ENCODE measurements at places on chromosomes 11 and 22.
A peak's percentile ranks its signal among the peaks of the same experiment; 100 is the strongest.

DNA sequence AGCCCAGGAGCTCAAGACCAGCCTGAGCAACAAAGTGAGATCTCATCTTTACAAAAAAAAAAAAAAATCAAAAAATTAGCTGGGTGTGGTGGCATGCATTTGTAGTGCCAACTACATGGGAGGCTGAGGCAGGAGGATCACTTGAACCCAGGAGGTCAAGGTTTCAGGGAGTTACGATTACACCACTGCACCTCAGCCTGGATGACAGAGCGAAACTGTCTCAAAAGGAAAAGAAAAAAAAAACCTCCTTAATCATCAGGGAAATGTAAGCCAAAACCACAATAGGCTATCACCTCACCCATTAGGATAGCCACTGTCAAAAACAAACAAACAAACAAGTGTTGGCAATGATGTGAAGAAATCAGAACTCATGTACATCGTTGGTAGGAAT is 13.4 kb downstream of the DGCR2 start:
- no peak for DNase-seq

DNA sequence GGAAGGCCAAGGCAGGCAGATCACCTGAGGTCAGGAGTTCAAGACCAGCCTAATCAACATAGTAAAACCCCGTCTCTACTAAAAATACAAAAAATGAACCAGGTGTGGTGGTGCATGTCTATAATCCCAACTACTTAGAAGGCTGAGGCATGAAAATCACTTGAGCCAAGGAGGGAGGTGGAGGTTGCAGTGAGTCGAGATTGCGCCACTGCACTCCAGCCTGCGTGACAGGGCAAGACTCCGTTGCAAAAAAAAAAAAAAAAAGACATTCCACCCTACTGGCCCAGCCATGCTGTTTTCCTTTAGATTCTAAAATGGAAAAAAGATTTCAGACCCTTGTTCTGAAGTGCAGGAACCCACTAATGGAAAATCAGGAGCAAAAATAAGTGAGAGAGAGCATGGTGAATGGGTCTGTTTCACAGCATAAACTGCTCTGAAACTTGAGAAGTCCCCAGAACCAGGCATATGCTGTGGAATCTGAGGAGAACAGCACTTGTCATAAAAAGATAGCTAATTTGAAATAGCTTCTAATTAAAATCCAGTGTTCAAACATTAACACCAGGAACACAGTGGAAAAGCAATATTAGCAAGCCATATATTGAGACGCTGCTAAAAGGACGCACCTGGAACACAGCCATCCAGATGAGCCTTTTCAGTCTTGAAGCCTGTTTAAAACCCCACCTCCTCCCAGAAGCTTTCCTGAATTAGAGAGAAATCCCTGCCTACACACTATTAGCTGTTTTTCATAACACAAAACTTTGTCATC is 66.3 kb upstream of the CHRM4 start:
- no peak for DNase-seq

DNA sequence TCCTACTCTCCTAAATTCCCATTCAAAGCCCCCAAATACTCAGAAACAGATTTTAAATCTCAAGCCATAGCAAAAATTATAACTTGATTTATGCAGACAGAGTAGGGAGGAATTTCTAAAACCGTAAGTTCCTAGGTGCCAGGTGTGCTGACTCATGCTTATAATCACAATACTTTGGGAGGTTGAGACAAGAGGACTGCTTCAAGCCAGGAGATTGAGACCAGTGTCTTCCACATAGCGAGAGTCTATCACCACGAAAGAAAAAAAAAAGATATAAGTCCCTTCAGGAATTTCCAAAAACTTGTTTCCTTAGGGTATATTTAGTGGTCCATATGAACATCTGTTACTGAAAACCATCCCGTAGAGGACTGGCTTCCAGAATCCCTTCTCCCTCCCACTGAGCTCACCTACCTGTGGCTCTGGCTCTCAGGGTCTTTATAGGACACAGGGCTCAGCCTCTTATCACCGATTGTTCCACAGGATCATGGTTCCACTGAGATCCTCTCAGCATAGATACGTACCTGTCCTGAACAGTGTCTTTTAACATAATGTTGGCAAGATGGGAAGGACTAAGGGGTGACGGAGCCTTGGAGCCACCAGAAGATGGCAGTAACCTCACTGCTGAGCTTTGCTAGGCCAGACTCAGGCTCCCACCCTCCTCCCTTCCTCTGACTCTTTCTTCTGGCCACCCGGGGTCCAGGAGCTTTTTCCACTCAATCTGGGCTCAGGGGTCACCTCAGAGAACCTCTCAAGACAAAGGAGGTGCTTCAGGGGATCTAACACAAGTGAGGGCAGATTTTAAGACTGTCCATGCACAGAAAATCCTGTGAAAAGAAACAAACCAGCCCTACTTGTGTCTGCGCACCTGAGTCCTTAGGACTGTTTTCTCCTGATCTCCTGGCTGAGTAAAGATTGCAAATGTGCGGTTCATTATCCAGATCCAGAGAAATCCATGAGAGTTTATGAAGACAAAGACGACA is 117.5 kb upstream of the TOP3B start:
- DNase-seq = no peak

GRCh38 chr11:68963779-68964178 is 17.0 kb downstream of the MRGPRD start:
- DNase-seq = no peak

GRCh38 chr22:31239771-31240370 is 27.8 kb downstream of the LIMK2 start:
- DNase-seq = no peak

DNA sequence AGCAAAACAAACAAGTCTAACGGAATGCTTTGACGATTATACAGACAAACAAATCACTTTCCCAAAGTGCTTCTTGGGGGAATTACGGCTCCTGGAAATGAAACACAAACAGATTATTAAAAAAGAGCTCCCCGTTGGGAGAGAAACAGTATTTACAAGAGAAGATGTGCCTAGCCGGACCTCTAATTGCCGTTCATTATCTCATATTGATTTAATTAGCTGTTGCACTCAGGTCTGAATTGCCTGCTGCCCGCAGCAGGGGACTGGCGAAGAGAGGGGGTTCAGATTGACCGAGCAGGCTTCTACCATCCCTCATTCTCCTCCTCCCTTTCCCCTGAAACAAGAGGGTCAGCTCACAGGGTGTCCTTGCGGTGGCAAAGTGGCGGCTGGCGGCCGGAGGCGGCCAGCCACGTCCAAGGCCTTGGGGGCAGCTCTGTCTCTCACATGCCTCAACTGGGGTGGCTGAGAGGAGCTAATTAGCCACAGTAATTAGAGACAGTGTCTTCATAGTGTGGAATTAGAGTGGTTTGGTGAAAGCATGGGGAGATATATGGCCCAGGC is 295.1 kb downstream of the MIAT start:
- no peak for DNase-seq

DNA sequence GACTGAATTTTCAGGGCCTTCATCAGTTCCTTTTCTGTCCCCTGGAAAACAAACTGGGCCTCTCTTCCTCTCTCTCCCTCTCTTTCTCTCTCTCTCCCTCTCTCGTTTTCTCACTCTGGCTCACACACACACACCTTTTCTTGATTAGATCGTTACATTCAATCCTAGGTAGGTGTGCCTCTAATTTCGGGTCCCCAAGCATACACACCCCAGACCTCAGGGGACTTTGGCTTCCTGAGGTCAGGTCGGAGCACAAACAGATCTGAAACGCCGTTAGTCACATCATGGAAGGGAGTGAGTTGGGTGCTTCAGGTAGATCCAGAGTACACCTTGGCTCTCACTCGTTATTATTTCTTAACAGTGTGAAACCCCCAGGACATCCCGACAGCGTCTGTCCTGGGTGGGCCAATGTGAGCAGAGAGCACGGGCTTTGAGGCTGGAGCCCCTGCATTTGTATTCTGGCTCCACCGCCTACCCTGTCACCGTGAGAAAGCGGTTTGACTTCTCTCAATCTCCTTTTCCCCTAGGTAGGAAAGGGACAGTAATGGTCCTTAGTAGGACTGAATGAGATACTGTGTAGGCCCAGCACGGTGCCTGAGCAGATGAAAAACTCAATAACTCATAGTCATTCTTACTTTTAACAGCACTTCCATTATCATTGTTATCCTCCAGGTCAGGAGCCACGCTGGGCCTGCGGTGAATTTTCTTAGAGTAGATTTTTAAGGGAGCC is 37.3 kb upstream of the POU2AF1 start:
- DNase-seq = no peak

DNA sequence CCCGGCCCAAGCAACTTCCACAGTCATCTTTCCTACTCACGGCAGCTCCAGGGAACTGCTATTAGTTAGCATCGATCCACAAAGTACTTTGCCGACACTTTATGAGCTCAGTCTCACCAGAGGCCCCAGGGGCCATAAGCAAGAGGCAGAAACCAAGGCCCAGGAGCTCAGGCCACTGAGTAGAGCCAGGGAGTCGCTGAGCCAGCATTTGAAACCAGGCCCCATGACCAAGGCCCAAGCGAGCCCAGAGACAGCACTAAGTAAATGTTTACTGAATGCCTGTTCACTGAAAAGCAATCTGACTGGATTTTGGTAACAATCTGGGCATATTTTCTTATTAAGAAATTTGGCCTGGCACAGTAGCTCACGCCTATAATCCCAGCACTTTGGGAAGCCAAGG is 43.3 kb downstream of the ARRB1 start:
- no peak for DNase-seq

GRCh38 chr22:29268511-29269229 is 602 bp downstream of the EWSR1 start:
- DNase-seq = peak; percentile 16

GRCh38 chr11:13115380-13115675 is 106.2 kb downstream of the RASSF10 start:
- no peak for DNase-seq

DNA sequence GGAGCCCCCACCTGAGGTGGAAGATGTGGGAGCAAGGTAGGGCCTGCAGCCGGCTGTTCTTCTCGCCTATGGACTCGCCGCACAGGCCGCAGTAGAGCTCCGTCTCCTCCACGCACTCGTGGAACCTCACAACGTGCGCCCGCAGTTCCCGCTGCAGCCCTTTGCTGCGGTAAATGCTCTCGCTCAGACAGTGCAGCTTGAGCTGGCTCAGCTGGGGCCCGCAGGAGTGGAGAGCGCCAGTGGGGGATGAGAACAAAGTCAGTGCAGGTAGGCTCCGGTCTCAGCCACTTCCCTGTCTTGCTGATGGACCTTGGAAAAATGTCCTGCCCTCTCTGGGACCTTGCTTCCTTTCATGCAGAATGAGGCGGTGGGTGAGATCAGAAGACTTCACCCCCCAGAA is 10.2 kb downstream of the RAPSN start:
- DNase-seq = no peak

DNA sequence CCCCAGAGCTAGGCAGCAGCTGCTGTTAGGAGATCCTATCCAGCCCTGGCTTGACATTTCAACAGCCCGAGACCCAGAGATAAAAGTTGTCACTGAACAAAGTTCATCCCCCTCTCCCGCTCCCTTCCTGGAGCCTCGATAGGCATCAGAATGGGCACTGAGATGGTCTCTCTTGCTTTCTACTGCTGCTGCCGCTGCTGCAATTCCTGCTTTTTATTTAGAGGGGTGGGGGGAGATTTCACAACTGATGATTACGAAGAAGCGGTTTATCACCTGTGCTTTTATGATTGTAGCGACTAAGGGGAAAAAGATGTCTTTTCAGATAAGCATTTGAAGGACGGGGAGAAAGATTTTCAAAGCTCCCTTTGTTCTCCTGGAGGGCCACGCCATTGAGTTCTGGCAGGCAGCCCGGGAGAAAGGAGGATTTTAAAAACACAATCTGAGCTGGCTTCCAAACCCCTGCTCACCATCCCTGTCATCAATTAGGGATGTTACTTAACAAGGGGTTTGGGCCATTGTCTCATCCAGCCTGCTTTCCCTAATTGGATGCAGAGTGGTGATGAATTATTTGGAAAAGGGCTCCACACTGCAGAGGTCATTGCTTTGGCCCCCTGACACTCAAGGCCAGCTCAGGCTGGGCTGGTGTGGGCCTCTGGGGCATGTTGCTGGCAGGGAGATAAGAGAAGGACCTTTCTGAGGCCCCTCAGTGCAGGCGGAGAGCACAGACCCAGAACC is 344.7 kb downstream of the BUD13 start:
- DNase-seq = no peak

DNA sequence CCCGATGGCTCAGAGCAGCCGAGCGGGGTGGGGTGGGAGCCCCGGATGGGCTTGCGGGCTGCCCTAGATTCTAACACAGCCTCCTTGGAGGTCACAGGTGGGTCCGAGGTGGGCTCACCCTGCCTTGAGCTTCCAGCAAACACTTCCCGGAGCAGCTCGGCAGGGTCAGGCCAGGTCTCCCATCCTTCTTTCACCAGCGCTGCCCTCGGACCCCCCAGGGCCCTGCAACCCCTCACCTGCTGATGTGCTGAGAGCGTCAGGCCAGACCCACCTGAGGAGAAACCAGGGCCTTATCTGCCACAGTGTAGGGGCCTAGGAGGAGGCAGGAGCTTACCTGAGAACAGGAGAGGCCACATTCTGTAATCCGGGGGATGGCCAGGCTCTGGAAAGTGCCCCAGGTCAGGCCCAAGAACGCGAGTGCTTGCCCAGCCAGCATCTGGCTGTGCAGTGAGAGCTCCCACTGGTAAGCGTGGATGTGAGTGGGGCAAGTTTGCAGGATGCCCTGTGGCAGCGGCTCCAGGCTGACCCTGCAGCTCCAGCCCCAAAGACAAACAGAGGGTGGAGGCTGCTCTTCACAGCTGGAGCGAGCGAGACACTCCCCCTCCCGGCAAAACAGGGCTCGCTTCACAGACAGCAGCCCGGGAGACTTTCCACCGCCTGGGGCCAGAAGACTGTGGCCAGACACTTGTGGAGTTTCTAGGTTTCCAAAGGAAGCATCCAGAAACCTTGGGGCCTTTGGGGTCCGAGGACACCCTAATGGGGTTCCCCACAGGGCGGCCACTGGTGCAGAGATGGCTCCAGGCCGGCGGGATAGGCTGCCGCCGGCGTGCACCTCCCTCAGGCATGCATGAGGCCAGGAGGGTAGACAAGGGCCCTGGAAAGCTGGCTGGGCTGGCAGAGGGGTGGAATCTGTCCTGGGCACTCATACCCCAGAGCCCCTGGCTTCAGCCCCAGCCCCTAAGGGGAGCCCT is at the start of gene IL17REL:
Gene IL17REL (minus strand): TSS at position 555 of the 971 bp plus-strand sequence. CDS start 119 bp downstream, at position 436.
- DNase-seq = no peak

- no peak for DNase-seq
These were observed 17.9 kb downstream of the RAB38 start for GRCh38 chr11:88157370-88157769.

DNA sequence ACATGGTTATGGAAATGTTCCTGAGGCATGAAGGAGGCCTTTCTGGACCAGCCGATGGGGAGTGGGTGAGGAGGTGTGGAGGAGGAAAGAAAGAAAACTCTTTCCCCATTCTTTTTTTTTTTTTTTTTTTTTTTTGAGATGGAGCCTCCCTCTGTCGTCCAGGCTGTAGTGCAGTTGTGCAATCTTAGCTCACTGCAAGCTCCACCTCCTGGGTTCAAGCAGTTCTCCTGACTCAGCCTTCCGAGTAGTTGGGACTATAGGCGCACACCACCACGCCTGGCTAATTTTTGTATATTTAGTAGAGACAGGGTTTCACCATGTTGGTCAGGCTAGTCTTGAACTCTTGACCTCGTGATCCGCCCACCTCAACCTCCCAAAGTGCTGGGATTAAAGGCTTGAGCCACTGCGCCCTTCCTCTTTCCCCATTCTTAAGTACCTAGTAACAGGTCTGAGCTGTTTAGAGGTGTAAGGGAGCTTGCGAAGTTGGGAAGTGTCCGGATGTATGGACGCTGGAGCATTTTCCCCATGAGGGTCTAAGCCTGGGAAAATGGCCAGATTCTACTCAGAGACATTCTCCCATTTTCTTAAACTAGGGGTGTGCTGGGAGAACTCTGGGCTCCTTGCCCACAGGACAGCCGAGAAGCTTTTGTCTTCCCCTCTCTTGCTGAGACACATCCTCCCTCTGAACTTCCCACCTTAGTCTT is 135.8 kb downstream of the TEAD1 start:
- no peak for DNase-seq

Measured in activated T-cell treated with anti-CD3 and anti-CD28 coated beads for 1 hour (primary cell).